KBM-7 (cell line): ENCODE measurements at places on chromosomes 7 and 10.

- DNase-seq, result no peak
These were observed 661.6 kb upstream of the NRG3 start for GRCh38 chr10:81213370-81213769.

DNA sequence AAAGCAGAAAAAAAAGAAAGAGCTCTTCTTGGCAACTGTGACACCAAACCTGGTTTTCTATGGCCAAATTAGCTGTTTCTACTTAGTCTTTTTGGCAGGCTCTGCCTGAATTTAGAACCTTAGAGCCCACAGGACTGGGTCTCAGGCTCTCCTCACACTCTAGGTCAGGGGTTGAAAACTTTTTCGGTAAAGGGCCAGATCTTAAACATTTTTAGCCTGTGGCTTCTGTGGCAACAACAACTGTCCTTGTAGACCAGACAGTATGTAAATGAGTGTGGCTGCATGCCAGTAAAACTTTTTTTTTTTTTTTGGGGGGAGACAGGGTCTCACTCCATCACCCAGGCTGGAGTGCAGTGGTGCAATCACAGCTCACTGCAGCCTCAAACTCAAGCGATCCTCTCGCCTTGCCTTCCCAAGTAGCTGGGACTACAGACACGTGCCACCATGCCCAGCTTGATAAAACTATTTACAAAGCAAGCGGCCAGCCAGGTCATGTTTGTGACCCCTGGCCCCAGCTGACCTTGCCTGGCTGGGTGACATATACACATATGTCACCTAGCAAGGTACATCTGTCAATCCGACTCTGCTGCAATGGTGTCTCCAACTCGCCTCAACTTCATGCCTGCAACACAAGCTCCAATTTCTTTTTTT is 17.4 kb downstream of the KPNA7 start:
- no peak for DNase-seq

GRCh38 chr10:31103112-31103511 is 71.4 kb upstream of the ZNF438 start:
- no peak for DNase-seq

- no peak for DNase-seq
These were observed 131.0 kb downstream of the AASS start for GRCh38 chr7:122013065-122013464.

- DNase-seq, result no peak
These were observed 112.8 kb downstream of the SEMA3D start for GRCh38 chr7:85074016-85074415.

DNA sequence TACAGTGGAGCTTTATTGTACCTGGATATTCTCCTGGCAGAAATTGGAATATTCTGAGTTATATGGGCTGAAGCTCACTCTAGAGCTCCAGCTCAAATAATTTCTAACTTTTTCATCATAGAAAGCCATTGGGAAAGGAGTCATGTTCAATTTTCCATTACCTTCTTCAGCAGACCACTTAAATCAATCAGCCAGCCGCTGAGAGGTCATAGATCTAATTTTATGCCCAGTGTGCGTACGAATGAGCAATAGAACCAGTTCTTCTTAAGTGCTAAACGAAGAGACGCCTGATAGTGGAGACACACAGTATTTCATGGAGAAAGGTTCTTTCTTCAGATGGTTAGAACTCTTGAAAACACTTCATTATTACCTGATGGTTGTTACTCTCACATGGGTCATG is 35.0 kb upstream of the DNAJB12 start:
- DNase-seq, result no peak

GRCh38 chr10:28586176-28586575 is 53.3 kb downstream of the WAC start:
- no peak for DNase-seq

- DNase-seq, result no peak
These were observed 15.2 kb downstream of the FGL2 start for GRCh38 chr7:77184463-77184862.

DNA sequence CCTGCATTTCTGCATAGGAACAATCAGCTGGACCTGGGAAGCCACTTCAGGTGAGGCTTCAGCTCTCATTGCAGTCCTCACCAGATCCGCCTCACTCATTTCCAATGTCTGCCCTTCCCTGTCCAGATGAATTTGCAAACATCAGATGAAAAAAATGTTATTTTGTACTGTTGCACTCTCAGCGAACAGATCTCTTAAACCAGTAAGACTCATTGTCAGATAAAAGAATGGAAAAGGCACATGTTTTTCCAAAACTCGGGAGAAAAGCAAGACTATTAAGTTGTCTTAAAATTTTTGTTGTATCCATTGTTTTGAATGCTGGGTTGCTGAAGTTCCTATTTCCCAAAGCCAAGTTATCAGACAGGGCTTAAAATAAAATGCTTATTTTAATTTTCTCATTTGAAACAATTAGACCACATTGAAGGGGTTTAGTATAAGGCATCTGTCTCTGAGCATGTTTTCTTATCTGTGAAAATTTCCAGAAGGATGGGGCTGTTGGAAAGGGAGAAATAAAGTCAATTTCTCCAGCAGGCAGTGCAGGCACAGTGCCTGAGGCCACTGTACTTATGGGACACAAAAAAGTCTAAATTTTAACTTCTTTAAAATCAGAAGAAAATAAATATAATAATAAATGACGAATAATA is 396.8 kb downstream of the KCNMA1 start:
- DNase-seq, result no peak

GRCh38 chr10:48711830-48712229 is 27.2 kb downstream of the WDFY4 start:
- DNase-seq, result no peak

GRCh38 chr10:124539935-124540641 is 78.5 kb downstream of the LHPP start:
- DNase-seq, result peak; percentile 63

- no peak for DNase-seq
These were observed 53.8 kb downstream of the TMEM26 start for GRCh38 chr10:61399406-61399805.

DNA sequence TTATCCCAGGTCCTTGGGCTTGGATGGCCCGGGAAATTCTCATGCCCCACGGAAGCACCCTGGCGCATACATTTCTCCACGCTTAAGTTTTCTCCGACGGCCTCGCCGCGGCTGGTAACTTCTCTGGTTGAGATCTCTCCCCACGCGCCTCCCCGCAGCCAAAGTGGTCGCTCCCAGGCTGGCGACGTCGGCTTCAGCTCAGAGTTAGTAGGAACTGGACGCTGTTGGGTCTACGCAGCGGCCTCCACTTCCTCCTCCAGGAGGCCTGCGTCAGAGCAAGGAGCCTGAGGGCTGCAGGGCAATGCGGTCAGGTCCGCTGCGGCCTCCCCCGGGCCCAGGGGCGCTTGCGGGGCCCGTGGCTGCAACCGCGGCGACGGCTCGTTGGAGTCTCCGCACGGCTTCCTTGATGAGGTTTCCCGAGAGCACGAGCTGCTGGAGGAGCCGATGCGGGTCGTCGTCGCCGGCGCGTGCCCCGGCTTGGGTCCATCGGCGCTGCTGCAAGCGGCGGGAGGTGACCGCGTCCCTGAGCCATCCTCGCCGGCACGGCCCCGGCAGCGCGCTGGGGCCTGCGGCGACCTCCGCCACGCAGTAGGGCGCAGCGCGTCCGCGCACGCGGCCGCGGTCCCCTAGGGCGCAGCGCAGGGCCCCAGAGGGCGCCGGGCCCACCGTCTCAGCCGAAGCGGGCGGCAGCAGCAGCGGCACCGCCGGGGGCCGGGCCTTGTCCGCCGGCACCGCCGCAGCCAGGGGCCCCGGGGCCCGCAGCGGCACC is 744 bp downstream of the FRAT2 start:
- DNase-seq, result peak; percentile 75

GRCh38 chr10:6119962-6120361 is 31.1 kb downstream of the RBM17 start:
- no peak for DNase-seq

GRCh38 chr7:69219381-69219780 is 378.9 kb upstream of the AUTS2 start:
- DNase-seq, result no peak

DNA sequence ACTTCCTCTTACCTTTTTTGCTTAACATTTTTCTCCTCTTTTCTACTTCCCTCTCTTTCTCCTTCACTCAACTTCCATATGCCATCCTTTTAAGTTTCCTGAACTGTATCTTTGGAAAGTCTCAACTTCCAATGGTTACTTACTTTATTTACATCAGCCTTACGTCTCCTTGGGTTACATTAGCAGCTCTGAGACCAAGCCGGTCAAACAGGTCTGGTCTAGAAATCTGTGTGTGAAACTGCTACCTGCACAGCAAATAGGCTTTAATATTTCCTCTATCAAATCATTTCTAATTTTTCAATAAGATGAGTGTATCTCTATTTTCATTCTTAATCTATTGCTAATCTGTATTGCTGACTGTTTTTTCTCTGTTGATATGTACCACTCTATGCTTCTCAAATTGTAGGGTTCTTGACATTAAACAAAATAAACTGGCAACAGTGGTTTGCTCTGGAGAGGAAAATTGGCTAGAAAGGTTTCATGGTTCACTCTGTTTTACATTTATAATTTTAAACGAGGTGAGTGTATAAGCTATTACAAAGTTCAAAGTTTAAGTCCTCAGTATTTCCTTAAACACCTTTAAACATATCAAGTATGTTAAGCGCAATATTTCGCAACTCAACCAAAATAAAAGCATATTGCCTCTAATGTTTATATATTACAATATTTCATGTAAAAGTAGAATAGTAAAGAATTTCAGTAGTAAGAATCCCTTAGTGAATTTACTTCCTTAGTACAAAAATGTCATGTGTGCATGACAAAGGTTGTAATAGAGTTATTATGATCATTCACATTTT is 3.6 kb upstream of the SEMA3C start:
- no peak for DNase-seq
